ENCODE measurements at places on chromosomes 5 and 9. TPM values are rescaled to one million over a fixed set of nuclear protein-coding genes. Genes with fewer than 3 reads are reported as not detected.

The UGT3A1 gene
- total RNA-seq = not detected

GRCh38 chr5:113378959-113379541, 55.7 kb downstream of the TSSK1B start:
- DNase-seq = peak; percentile 76
- no peak overlapping the region for H3K4me3 ChIP-seq
- H3K27ac ChIP-seq = no peak overlapping the region
- H3K36me3 ChIP-seq = no peaks in the 10 kb centered on the region

DNA sequence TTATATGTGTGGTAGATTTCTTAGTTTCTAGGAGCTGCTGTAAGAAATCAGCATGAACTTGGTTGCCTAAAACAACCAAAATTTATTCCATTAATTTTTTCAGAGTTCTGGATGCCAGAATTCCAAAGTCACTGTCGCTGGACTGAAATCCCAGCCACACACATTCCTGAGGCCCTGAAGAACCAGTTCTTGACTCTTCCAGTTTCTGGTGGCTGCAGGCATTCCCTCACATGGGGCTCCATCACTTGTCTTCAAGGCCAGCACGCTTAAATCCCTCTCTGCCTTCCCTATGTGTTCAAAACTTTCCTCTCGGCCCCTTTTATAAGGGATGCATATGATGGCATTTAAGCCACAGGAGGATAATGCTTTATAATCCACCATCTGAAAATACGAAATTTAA, 1237.5 kb upstream of the CDH9 start:
- no peaks in the 10 kb centered on the region for H3K36me3 ChIP-seq
- H3K27ac ChIP-seq = no peak overlapping the region
- no peak for DNase-seq
- H3K4me3 ChIP-seq = no peak overlapping the region

DNA sequence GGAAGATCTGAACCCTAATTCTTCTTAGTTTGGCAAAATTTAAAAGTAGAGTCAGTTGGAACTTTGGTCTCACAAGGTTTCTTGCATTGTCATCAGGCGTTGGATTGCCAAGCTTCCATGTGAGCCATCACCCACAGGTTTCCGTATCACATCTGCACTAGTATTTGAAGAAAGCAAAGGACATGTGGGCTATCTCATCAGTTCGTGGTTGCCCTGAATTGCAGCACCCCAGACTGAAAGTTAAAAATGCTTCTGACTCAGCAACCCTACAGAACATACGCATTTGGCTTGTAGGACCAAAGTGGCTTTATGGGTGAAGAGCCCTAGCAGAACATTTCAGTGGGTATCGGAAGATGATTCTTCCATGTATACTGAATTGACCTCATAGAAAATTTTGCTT, 358.0 kb downstream of the ENC1 start:
- no peak for DNase-seq
- no peak overlapping the region for H3K4me3 ChIP-seq
- no peak overlapping the region for H3K27ac ChIP-seq
- H3K4me1 ChIP-seq = no peaks in the 10 kb centered on the region
- H3K36me3 ChIP-seq = no peaks in the 10 kb centered on the region

The PCDHB16 gene
- not detected for total RNA-seq

- peak overlapping the region; percentile 82 for H3K27ac ChIP-seq
- peaks cover 72% of the 10 kb centered on the region for H3K4me1 ChIP-seq
- peaks cover 30% of the 10 kb centered on the region for H3K36me3 ChIP-seq
- H3K27me3 ChIP-seq = no peaks in the 10 kb centered on the region
These were observed 651 bp downstream of the HRH2 start for GRCh38 chr5:175658299-175659145.

DNA sequence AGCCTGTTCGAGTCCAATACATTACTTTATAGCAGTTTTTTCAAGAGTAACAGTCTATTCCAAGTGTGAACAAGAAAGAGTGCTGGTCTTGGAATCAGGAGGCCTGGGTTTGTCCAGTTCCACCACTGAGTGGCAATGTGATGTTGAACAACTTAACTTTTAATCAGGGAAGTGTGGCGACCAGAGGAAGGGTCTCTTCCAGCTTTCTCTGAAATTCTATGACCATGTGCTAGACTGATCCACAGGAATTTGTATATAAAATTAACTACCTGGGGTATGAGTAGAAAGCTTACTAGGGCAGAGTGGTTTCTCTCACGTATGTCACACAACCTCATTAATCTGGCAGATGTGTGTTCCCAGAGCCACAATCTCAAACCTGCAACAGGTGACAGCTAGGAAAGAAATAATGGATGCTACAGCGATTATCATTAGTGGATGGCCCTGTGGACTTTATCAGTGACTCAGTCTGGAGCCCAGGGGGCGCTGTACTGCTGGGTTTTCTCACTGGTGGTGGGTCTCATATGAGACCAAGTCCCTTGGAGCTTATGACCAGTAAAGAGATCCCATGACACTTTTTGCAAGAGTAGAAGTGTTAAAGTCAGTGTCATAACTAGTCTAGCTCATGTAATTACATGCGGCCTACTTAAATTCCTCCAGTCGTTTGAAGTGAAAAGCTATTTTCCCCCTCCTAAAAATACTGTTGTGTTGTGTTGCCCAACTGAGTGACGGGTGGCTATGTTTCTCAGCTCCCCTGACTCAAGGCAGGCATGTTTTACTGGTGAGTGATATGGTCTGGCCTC, 116.5 kb downstream of the GDNF start:
- peaks cover 29% of the 10 kb centered on the region for H3K4me1 ChIP-seq
- H3K27ac ChIP-seq = no peak overlapping the region
- peaks cover 29% of the 10 kb centered on the region for H3K36me3 ChIP-seq
- H3K27me3 ChIP-seq = no peaks in the 10 kb centered on the region

- H3K27ac ChIP-seq = peak overlapping the region; percentile 97
- peak overlapping the region; percentile 84 for H3K4me3 ChIP-seq
- no peak for DNase-seq
These were observed 1.5 kb downstream of the ZBTB43 start for GRCh38 chr9:126806336-126806735.

DNA sequence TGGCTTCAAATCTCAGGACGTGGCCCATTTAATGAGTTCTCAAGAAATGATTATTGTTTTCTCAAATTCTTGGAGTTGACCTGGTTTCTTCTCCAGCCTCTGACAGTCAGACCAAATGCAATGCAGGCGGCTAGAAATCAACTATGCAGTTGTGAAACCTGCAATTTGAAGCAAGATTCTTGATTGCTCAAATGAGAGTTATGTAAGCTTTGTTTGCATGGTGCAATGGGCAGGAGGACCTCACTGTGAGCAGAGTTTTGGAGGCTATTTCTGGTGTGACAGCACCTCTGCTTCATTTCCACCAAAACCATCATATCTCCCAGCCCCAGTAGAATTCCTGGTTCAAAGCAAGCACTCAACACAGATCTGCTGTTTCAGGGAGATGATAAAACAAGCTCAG, 500.0 kb upstream of the KLF4 start:
- no peak overlapping the region for H3K27ac ChIP-seq
- no peaks in the 10 kb centered on the region for H3K27me3 ChIP-seq
- no peaks in the 10 kb centered on the region for H3K4me1 ChIP-seq
- H3K4me3 ChIP-seq = no peak overlapping the region

Measured in activated CD8-positive, alpha-beta T cell treated with anti-CD3 and anti-CD28 coated beads for 36 hours (primary cell).